ENCODE measurements at places on chromosomes 1 and 21.

DNA sequence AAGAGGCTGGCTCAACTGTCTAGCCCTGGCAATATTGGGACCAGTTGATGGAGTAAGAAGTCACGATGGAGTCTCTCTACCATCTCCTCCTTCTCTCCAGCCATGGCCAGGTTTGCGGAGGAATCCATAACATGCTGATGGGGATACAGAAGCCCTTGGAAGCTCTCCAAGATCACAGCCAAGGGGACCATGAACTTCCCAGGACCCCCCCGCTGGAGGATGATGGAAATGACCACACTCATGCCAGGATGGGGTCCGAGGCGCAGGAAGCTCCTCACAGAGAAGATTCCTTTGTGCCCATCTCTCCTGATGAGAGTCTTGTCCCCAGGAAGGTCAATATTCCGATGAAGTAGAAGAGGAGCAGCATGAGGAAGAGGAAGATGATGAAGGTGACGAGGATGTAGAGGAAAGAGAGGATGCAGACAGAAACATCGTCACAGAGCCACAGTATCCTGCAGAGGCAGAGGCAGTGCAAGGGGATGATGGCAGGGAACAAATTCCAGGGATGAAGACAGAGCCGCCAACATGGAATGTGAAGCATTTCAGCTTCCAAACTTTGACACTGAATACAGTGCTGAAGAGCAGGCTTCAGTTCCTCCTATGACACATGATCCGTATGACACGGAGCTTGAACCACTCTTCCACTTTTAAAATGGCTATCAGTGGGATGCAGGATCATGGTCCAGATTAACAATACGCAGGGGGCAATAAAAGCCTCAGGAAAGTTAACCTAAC is 57.9 kb upstream of the EDN2 start:
- H3K27ac ChIP-seq = no peak overlapping the region
- peaks cover 13% of the 10 kb centered on the region for H3K36me3 ChIP-seq
- no peaks in the 10 kb centered on the region for H3K4me1 ChIP-seq
- H3K4me3 ChIP-seq = no peak overlapping the region
- H3K27me3 ChIP-seq = no peaks in the 10 kb centered on the region

- H3K27me3 ChIP-seq = no peaks in the 10 kb centered on the region
- no peaks in the 10 kb centered on the region for H3K36me3 ChIP-seq
- DNase-seq = no peak
- no peak overlapping the region for H3K27ac ChIP-seq
- no peak overlapping the region for H3K4me3 ChIP-seq
Measured at GRCh38 chr1:82299056-82299455, 498.3 kb downstream of the ADGRL2 start.

GRCh38 chr1:207463021-207463420 is 8.9 kb downstream of the CR2 start:
- no peak for DNase-seq
- H3K27ac ChIP-seq = no peak overlapping the region
- H3K36me3 ChIP-seq = no peaks in the 10 kb centered on the region

GRCh38 chr1:187197685-187198084 is 368.9 kb downstream of the PLA2G4A start:
- no peak for DNase-seq
- H3K36me3 ChIP-seq = no peaks in the 10 kb centered on the region
- H3K27ac ChIP-seq = no peak overlapping the region
- H3K4me1 ChIP-seq = no peaks in the 10 kb centered on the region
- no peaks in the 10 kb centered on the region for H3K27me3 ChIP-seq

DNA sequence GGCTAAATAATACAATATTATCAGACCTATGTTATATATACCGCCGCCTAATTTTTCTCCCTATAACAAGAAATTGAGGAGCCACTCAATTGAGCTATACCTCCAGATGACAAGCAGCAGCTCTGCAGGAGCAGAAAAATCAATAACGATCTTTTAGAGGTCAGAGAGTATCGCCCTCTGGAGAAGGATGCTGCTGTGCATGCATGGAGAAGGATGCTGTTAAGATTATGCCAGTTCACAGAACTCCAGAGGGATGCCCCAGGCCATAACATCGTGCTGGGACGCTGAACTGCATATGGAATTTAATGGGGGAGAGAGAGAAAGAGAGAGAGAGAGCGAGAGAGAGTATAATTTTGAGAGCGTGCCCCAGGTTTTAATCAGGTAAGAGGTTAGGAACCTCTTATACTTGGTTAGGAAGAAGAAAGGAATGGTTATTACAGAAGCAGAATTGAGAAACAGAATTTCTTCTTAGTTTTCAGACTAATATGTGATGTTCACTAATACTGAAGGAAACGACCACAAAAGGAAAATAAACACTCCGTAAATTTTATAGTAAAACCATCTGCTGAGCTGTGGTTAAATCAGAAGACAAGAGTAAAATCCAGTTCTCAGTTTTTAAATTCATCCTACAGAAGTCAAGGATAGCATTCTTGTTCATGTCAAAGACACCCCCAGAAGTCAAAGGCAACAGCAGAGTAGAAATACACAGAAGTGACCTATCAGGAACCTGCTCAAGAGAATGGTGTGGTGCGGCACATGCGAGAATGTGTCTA is 111.1 kb downstream of the SMYD2 start:
- H3K4me1 ChIP-seq = no peaks in the 10 kb centered on the region
- DNase-seq = no peak
- no peak overlapping the region for H3K4me3 ChIP-seq
- peaks cover 8% of the 10 kb centered on the region for H3K36me3 ChIP-seq

DNA sequence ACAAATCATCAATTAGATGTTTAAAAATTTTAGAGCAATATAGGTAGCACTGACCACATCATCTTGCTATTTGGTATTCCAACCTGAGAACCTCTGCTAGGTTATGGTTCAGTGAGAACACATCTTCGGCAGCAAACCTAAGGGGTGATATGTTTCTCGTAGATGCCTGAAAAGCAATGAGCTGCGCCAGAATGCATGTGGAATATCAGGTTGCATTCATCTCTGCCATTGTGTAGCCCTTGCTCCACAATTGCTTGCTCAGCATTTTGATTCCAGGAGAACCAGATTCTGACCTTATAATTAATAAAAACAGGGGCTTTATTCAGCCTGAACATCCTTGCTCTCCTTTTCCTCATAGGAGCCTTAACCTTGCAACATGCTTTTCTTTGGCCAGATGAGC is 408.1 kb downstream of the USH2A start:
- DNase-seq = no peak
- no peaks in the 10 kb centered on the region for H3K4me1 ChIP-seq
- H3K27ac ChIP-seq = no peak overlapping the region

DNA sequence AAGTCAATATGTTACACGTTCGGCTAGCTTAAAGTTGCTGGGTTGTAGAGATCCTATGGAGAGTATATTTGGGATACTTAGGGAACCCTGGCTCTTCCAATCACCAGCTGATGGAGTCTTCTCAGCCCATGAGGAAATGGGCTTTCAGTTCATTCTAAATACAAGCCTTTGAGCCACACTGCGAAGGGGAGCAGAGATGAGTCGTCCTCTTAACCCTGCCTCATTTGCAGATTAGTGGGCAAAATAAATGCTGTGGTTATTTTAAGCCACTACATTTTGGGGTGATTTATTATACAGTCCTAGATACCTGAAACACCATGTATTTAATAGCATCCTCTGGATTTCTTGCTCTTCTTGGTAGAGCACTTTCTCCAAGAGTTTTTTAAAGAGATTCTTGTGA is 19.0 kb upstream of the VCAM1 start:
- H3K4me3 ChIP-seq = no peak overlapping the region
- no peaks in the 10 kb centered on the region for H3K4me1 ChIP-seq
- H3K27me3 ChIP-seq = no peaks in the 10 kb centered on the region
- no peaks in the 10 kb centered on the region for H3K36me3 ChIP-seq

GRCh38 chr1:237098541-237098940 is 56.6 kb downstream of the RYR2 start:
- H3K27ac ChIP-seq = no peak overlapping the region
- no peaks in the 10 kb centered on the region for H3K4me1 ChIP-seq
- DNase-seq = no peak
- H3K4me3 ChIP-seq = no peak overlapping the region
- H3K27me3 ChIP-seq = no peaks in the 10 kb centered on the region
- H3K36me3 ChIP-seq = no peaks in the 10 kb centered on the region

- peaks cover 98% of the 10 kb centered on the region for H3K4me1 ChIP-seq
- H3K4me3 ChIP-seq = peak overlapping the region; percentile 31
- H3K36me3 ChIP-seq = no peaks in the 10 kb centered on the region
- H3K27me3 ChIP-seq = no peaks in the 10 kb centered on the region
- no peak for DNase-seq
Measured at GRCh38 chr1:6423321-6423999, 1.1 kb upstream of the ESPN start.

DNA sequence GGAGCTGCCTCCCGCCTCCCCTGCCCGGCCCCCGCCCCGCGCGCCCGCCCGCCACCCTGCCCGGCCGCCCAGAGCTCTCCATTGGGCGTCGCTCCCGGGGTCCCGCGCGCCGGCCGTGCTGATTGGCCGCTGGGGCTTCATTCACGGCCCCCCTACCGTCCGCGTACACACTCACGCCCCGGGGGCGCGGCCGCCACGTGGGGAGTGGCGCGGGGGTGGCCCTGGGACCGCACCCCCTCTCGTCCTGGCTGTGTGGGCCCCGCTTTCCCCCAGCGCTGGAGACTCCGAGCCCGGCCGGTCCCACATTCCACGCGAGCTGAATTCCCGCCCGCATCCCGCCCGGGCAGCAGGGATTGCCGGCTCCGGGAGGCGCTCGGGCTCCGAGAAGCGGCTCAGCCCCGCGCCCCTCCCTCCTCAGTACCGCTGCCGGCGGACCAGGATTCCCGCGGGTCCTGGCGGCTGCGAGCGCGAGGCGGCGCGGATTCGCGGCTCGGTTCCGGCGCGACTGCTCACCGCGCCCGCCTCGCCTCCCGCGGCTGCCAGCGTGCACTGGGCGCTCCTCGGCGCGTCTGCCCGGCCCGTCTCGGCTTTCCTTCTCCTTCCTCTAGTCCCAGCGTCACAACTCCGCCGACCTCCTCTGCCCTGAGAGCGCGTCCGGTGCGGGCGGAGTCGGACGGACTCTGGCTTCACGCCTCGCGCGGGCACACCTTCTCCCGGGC is 450 bp upstream of the POU3F1 start:
- peak overlapping the region; percentile 80 for H3K4me3 ChIP-seq
- DNase-seq = no peak
- peak overlapping the region; percentile 76 for H3K27ac ChIP-seq
- no peaks in the 10 kb centered on the region for H3K36me3 ChIP-seq
- H3K4me1 ChIP-seq = peaks cover 29% of the 10 kb centered on the region
- H3K27me3 ChIP-seq = no peaks in the 10 kb centered on the region

DNA sequence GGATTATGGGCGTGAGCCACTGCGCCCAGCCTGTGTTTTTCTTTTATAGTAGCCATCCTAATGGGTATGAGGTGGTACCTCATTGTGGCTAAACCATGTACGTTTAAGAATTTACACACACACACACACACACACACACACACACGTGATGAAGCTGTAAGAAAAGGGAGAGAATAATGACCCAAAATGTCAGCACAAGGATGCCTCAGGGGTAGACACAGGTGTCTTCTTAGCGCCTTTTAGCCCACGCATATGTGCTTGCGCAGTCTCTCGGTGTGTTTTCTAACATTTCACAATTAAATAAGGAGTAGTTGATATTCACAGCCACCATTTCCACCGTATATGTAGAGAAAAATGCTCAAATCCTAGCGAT is 782 bp upstream of the PFKL start:
- peaks cover 2% of the 10 kb centered on the region for H3K36me3 ChIP-seq
- H3K27me3 ChIP-seq = no peaks in the 10 kb centered on the region
- DNase-seq = no peak
- peaks cover 42% of the 10 kb centered on the region for H3K4me1 ChIP-seq

GRCh38 chr1:112358798-112359408 is 37.1 kb upstream of the CTTNBP2NL start:
- peak overlapping the region; percentile 58 for H3K4me3 ChIP-seq
- H3K27ac ChIP-seq = peak overlapping the region; percentile 96
- no peak for DNase-seq
- no peaks in the 10 kb centered on the region for H3K36me3 ChIP-seq
- H3K27me3 ChIP-seq = peaks cover 5% of the 10 kb centered on the region

- H3K27me3 ChIP-seq = no peaks in the 10 kb centered on the region
- no peak for DNase-seq
- no peak overlapping the region for H3K4me3 ChIP-seq
- H3K36me3 ChIP-seq = no peaks in the 10 kb centered on the region
- H3K4me1 ChIP-seq = no peaks in the 10 kb centered on the region
Measured at GRCh38 chr1:158952416-158952815, 21.1 kb downstream of the PYHIN1 start.

GRCh38 chr1:25433389-25434186 is 2.9 kb downstream of the MACO1 start:
- H3K4me1 ChIP-seq = peaks cover 79% of the 10 kb centered on the region
- no peak overlapping the region for H3K4me3 ChIP-seq
- H3K27me3 ChIP-seq = no peaks in the 10 kb centered on the region
- H3K36me3 ChIP-seq = no peaks in the 10 kb centered on the region
- peak overlapping the region; percentile 42 for H3K27ac ChIP-seq

GRCh38 chr1:36486439-36487335 is 4.0 kb upstream of the CSF3R start:
- no peaks in the 10 kb centered on the region for H3K27me3 ChIP-seq
- H3K27ac ChIP-seq = no peak overlapping the region
- H3K36me3 ChIP-seq = no peaks in the 10 kb centered on the region
- H3K4me1 ChIP-seq = no peaks in the 10 kb centered on the region
- DNase-seq = no peak

GRCh38 chr1:226100436-226101391 is 38.2 kb downstream of the H3-3A start:
- H3K27ac ChIP-seq = peak overlapping the region; percentile 62
- H3K4me1 ChIP-seq = peaks cover 5% of the 10 kb centered on the region
- no peaks in the 10 kb centered on the region for H3K27me3 ChIP-seq
- no peak for DNase-seq

GRCh38 chr1:110067893-110068645 is 2.4 kb downstream of the ALX3 start:
- H3K4me3 ChIP-seq = no peak overlapping the region
- DNase-seq = no peak
- no peaks in the 10 kb centered on the region for H3K36me3 ChIP-seq
- peaks cover 38% of the 10 kb centered on the region for H3K27me3 ChIP-seq
- peaks cover 16% of the 10 kb centered on the region for H3K4me1 ChIP-seq

DNA sequence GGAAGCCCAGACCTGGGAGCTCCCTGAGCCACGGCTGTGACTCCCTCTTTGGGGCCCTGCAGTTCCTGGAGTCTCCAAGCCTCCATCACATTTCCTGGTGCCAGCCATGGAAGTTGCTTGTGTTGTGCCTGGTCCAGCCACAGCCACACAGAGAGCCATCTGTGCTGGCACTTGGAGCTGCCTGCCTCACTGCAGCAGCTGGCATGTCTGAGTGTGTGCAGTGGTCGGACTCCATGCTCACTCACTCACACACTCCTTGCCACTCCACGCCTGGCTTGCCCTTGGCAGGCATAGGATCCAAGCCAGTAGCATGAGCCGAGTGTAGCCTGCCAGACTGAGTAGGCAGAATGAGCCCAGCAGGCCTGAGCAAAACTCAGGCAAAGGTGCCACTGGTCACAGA is 516.3 kb upstream of the BEND5 start:
- H3K36me3 ChIP-seq = no peaks in the 10 kb centered on the region
- no peaks in the 10 kb centered on the region for H3K4me1 ChIP-seq
- no peaks in the 10 kb centered on the region for H3K27me3 ChIP-seq
- no peak overlapping the region for H3K27ac ChIP-seq
- H3K4me3 ChIP-seq = no peak overlapping the region

Measured in esophagus squamous epithelium (tissue), 5 donors.